Stimulated activated CD4-positive, alpha-beta T cell treated with anti-CD3 and anti-CD28 coated beads, Interleukin-4, amount 100 ng/mL, for 48 hours (primary cell): ENCODE measurements at places on chromosomes 7 and 10.

DNA sequence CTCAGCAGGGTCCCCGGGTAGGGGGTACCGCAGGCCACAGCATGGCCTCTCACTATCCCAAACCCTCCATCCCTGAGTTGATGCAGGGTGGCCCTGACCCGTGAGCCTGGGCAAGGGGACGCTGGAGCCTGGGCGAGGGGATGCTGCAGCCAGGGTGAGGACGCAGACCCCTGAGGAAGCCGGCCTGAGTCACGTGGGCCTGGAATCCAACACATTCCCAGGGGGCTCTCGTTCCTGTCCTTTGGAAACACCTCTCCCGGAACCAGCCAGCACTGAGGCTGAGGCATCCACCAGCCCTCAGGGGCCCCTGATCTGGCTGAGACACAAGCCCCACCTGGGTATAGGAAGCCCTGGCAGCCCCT, 61.5 kb upstream of the NKX6-2 start:
- DNase-seq = no peak

DNA sequence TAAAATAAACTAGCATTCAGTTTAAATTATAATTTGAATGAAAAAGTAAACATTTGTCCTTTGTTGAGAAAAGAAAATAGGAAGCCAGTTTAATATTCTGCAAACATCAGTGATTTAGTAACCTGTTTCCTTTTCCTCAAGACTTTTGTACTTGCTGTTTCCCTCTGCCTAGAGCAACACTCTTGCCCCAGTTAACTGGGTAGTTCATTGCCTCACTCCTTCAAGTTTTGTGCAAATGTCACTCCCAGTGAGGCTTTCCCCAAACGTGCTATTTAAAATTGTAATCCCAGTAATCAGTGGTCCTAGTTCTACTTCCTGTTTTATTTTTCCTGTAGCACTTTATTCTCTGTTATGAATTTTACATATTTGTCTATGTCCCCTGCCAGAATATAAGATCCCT, 23.8 kb downstream of the DLD start:
- DNase-seq = no peak

DNA sequence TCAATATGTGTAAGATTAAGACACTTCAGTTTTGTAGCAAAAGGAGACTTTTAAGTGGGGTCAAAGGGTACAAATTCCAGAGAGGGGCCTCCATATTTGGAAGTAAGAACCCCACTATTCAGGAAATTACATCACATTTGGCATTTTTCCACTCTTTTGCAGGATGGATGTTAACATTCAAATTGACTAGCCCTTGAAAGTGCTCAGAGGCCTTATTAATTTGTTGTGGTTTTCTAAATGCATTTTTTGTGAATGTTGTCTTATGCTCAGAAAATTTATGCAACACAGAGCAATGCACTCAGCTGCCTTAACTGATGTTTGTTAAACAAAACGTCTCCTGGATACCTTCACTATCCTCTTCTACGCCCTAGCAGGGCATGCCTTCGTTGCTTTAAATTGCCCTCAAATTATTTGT, 50.9 kb upstream of the PDLIM1 start:
- no peak for DNase-seq

- DNase-seq = no peak
These were observed 993 bp downstream of the ZC3HAV1 start for GRCh38 chr7:139108266-139109187.

DNA sequence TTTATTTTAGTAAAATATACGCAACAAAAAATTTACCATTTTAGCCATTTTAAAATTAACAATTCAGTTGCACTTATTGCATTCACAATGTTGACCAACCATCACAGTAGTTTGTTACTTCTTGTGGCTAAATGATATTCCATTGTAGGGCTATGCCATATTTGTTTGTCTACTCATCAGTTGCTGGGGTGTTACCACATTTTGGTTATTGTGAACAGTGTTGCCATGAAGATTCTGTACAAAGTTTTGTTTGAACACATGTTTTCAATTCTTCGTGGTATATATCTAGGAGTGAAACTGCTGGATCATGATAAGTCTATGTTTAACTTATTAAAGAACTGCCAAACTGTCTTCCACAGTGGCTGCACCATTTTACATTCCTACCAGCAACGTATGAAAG, 46.3 kb upstream of the ZNF365 start:
- no peak for DNase-seq
